ENCODE measurements at places on chromosomes 12 and 14.

DNA sequence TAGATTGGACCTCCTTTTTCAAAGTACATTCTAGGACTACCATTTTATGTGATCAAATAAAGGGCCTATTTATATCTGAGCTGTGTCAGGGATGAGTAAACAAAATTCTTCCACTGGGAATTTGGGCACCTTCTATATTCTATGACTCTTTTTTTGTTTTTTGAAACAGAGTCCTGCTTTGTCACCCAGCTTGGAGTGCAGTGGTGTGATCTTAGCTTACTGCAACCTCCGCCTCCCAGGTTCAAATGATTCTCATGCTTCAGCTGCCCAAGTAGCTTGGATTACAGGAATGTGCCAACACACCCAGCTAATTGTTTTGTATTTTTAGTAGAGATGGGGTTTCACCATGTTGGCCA, 64.8 kb downstream of the DRAM1 start:
- DNase-seq, result no peak

DNA sequence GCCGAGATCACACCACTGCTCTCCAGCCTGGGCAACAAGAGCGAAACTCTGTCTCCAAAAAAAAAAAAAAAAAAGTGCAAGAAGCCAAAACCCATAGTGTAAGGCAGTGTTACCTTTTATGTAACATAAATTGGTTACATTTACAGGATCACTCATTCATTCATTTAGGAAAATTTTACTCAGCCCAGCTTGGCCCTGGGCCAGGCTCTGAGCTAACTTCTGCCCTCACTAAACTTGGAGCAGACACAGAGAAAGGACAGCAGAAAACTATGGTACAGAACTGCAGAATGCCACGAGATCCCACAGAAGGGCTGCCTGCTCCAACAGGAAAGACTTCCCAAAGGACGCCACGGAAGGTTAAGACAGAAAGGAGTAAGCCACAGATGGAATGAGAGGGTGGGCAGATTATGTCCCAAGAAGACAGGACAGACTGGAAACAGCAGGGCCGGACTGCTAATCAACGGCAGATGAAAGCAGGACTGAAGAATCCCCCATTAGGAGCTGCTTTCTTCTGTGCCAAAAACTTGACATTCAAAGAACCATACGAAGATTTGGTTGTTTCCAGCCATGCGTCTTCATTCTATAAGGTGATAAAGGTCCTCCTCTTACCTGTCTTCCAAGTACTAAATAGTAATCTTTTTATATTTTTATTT, 18.9 kb downstream of the PPP1R13B start:
- DNase-seq, result no peak

GRCh38 chr12:65926119-65926908, 102.0 kb downstream of the HMGA2 start:
- no peak for DNase-seq

DNA sequence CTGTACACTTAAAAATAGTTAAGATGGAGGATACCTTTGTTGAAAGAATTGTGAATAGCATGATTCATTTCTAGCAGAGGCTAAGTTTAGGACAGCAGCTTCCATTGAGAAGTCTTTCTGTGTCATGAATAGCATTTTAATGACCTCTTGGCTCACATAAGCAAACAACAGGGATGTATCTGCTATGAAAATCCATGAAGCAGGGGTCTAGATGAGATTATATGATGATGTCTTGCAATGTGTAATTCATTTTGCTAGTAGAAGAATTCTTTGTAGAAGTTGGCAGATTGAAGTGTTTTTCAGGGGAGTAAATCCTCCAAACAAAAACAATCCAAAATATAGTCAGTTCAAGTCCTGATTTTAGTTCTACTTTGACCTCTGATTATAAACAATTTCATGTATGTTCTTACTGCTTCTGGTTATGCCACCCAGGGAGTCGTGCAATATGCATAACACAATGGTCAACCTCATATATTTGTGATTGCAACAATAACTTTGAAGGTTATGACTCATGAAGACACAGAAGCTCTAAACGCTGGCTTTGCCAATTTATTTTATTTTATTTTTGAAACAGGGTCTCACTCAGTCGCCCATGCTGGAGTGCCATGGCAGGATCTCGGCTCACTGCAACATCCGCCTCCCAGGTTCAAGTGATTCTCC, 6.9 kb upstream of the RD3L start:
- DNase-seq, result no peak
